GM12891 (cell line): ENCODE measurements at places on chromosomes 3 and 15.

DNA sequence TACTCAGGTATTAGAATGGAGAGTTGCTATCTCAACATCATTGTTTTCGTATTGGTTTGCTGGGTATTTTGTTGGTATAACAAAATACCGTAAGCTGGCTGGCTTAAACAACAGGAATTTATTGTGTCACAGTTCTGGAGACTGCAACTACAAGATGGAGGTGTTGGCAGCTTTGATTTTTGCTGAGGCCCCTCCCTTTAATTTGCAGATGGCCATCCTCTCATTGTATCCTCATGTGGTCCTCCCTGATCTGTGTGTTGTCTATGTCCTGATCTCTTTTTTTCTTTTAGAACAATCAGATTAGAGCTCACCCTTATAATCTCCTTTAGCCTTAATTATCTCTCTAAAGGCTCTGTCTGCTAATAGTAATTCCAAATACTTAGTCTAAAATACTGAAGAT is 299.8 kb upstream of the GOLIM4 start:
- no peak for DNase-seq

- no peak for DNase-seq
Observed at GRCh38 chr15:88542342-88542733, 4.1 kb downstream of the DET1 start.

- no peak for DNase-seq
Observed at GRCh38 chr3:197533927-197534725, 21.6 kb downstream of the BDH1 start.

- no peak for DNase-seq
Observed at GRCh38 chr3:114447545-114447944, 153.7 kb downstream of the TIGIT start.

DNA sequence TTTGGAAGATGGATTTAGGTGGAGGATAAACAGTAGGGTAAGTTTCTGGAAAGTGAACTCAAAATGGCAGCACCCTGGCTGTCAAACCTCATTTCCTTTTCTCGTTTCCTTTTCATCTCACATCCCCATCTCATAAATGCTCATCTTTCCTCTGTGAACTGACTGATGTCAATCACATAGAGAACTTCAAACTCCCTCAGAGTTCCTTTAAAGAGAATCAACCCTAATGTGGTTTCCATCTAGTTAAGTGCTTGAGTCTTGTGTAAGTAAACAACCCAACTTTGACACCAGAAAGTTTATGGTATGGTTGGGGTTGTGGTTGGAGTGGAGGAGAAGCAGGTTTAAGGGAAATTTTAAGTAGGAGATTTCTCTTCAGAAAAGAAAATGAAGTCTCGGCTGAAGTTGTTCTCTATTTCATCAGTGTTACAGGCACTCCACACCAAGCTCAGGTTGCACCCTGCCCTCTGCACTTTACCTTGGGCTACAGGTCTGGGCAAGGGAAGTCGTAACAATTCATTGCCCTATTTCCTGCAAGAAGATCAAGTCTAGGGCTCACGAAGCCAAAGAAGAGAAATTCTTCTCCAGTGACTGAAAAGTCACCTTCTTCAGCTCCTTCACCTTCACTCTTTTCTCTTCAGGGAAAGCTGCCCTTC is 34.4 kb upstream of the TNIK start:
- DNase-seq, result no peak
